ENCODE measurements at places on chromosomes 7 and 10.
A peak's percentile ranks its signal among the peaks of the same experiment; 100 is the strongest.

DNA sequence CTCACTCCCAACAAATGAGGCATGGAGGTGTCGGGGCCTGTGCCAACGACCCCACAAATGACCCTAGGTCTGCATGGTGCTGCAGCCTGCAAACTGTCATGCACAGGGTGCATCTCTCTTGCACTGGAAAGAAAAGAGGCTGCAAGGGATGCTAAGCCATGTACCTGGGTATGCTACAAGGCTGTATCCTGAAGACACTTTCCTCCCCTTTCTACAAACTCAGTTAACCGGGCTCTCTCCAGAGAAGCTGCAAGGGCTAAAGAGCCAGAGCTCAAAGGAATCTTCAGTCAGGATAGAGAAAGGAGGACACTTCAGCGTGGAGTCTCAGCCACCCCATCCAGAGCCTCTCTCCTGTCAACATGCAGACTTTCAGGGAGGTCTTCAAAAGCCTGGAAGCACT is 449.0 kb downstream of the GRID1 start:
- DNase-seq, result no peak

DNA sequence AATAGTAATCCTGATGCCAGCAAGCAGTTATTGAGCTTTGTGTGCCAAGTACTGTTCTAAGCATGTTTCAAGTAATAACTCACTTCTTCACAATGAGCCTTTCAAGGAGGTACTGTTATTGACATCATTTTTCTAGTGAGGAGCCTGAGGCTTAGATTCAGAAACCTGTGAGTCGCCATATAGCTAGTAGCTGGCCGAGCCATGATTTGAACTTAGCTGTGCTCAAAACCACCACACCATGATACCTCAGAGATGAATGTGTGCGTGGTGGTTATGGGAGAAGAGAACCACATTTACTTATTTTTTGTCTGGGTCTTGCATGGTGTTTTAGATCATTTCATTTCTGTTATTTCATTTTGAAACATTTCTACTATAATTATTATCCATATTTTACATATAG is 578.9 kb downstream of the AUTS2 start:
- peak; percentile 18 for DNase-seq

DNA sequence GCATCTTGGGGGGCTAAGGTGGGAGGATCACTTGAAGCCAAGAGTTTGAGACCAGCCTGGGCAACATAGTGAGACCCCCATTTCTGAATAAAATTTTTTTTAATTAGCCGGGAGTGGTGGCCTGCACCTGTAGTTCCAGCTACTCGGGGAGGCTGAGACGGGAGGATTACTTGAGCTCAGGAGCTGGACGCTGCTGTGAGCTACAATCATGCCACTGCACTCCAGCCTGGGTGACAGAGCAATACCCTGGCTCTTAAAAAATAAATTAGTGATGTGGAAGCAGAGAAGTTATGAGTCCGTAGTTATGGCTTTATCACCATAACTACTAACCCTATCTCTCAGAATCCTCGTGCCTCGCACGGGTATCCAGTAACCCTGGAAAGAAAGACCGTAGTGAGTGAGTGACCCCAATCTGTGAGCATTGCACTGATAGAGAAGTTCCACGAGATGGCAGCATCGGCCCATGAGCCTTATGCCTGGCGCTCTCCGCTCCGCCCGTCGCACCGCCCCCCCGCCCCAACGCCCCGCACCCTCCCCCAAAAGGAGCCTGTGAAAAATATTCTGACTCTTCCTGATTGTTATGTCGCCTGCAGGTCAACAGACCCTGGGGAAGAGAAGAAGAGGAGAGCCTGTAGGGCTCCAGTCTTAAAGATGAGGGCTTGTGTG is 4.9 kb upstream of the SLC29A3 start:
- DNase-seq, result peak; percentile 52

DNA sequence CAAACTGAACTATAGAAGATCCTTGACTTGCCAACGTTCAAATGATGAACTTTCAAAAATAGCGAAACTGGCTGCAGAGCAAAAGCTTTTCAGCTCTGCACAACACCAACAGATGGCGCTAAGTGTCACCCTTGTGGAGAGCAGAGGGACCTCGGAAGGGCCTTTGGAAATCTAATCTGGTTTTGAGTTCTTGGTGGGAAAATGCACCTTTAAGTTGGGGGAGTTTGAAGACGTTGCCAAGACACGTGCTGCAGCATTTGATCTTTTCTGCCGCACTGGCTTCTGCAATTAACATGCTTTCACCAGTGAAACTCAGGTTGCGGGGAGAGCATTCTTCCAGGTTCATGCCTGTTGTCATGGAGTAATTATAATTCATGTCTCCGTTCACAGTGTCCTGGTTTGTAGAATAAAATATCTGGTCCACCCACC is 26.3 kb upstream of the WDR11 start:
- DNase-seq, result peak; percentile 19

- DNase-seq, result no peak
Observed at GRCh38 chr7:38934051-38934450, 25.1 kb upstream of the VPS41 start.
